ENCODE measurements at places on chromosomes 13 and 19.

DNA sequence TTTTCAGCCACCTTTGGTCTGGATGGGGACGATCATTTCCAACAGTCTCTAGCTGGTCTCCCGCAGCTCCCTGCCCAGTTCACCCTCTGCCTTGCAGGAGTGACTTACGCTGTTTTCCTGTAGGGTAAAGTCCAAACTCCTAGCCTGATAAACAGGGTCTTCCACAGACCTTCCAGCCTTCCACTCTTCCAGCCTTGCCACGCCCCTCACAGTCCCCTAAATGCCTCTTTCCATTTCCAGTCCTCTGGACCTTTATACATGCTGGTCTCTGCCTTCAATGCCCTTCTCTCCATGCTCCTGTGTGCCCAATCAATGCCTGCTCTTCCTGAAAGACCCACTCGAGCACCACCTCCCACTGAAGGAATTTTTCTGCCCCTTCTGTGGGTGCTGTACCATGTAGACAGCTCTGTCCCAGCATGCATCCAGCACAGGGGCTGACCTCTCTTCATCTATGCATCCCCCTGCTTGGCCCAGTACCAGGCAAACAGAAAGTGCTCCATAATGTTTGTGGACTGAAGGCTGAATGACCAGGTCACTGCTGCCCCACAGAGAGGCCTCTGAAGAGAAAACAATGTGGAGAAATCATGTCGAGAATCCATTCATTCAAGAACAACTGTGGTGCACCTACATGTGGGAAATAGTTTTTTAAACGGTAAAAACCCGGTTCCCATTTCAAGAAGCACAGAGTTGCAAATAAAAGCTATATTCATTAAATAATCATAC, 4.6 kb downstream of the ATP7B start:
- no peak for DNase-seq

DNA sequence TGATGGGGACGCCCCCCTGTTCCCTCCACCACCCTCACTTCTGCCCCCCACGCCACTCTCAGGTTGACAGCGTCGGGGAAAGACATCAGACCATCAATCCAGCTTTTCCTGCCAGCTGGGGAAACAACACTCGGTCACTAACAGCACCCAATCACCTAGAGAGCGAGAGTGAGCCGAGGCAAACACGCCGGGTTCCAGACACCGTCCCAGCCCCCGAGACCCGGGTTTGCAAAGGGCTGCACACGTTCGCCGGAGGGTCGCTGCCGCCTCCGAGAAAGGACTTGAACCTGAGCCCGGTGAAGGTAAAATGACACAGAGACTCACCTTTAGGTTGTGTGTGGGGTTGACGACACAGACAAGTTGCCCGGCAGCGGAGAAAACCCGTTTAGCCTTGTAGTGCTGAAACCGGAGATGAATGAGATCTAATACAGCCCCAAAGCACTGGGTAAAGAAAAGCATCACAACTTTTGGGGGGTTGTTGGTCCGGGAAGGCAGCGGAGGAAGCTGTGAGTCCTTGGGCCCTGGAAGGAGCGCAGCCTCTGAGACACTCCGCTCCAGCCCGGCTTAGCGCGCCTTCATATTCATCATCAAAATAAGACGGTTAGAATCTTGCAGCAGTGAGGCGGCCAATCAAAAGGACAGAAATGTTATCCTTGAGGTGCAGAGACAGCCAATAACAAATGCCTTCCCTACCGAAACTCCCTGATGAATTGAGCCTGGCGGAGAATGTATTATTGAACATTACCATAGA, at the start of gene SIAH3:
SIAH3 (minus strand) TSS at position 583 of the 751 bp plus-strand sequence; CDS start at position 459, 124 bp downstream.
- DNase-seq: peak; percentile 10

DNA sequence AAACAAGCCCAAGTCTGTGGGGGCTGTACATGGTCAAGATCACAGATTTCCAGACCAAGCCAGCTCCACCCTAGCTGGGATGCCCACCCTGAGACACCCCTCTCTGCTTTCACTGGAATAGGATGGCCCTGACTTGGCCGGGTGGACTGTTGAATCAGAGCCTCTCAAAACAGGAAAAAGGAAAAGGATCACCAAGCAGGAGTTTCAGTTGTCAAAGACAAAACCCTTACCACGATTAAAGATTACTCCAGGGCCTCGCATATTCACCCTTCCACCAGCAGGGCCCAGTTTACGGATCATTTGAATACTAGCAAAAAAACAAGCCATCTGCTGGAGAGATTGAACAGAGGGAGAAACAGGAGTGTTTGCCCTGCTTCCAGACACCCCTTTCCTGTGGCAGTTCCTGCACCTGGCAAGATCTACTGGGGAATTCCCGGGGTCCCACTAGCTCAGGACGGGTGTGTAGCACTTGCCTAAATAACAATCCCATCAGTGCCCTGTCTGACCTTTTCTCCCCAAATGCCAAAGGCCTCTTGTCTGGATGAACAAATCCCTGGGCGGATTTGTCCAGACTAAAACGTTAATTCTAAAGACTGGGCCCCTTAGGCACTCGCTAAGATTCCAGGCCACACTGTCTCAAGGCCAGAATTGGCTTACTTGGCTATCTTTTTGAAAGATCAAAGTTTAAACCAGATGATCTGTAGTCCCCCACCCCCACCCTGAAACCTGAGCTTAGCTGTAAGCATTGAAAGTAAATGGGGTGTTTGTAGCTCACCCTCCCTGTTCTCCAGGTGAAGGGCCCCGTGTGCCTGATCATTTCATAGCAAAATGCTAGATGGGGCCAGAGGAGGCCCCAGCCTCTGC, 38.4 kb downstream of the ACTN4 start:
- DNase-seq: no peak

- no peak for DNase-seq
Measured at GRCh38 chr13:62033934-62034333, 618.3 kb upstream of the PCDH20 start.

DNA sequence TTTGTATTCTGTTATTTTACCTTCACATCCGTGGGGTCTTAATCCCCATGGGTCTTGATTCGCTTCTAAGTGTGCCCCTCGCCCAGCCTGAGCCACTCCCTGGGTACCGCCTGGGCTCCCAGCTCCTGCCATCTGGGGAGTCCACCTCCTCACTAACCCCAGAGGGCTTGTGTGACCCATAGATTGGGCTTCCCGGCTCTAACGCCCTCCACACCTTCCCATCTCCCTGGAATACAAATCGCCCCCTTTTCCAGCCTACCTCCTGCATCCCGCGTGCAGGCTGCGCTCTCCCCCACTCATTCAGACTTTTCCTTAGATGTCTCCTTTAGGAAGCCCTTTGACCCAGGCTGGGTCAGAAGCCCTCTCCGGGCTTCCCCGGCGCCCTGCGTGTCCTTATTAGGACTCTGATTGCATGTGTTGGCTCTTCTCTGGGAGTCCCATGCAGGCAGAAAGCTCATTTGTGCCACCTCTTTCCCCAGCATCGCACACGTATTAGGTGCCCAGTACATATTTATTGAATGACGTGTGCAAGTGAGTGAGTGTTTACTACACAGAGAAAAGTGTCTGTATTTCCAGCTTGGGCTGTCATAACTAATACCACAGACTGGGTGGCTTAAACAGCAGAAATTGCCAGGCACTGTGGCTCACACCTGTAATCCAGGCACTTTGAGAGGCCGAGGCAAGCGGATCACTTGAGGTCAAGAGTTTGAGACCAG, 757 bp downstream of the CCDC124 start:
- no peak for DNase-seq

DNA sequence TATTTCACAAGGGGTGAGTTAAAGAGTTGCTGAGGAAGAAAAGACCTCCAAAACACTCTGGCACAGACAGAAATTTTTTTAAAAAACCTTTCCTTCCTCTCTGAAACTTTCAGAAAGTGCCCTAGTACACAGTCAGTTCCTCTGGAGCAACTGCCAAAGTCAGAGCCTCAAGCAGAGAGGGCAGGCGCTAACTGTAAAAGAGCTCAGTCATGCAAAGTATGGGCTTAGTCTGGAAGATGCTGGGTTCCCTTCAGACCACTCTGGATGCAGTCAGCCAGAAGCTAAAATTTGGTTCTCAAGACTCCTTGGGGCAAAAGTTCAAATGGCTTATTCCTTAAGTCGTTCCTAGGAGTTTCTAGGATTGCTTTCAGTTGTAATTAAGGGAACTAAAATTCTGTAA, 671.6 kb downstream of the PCDH9 start:
- no peak for DNase-seq

DNA sequence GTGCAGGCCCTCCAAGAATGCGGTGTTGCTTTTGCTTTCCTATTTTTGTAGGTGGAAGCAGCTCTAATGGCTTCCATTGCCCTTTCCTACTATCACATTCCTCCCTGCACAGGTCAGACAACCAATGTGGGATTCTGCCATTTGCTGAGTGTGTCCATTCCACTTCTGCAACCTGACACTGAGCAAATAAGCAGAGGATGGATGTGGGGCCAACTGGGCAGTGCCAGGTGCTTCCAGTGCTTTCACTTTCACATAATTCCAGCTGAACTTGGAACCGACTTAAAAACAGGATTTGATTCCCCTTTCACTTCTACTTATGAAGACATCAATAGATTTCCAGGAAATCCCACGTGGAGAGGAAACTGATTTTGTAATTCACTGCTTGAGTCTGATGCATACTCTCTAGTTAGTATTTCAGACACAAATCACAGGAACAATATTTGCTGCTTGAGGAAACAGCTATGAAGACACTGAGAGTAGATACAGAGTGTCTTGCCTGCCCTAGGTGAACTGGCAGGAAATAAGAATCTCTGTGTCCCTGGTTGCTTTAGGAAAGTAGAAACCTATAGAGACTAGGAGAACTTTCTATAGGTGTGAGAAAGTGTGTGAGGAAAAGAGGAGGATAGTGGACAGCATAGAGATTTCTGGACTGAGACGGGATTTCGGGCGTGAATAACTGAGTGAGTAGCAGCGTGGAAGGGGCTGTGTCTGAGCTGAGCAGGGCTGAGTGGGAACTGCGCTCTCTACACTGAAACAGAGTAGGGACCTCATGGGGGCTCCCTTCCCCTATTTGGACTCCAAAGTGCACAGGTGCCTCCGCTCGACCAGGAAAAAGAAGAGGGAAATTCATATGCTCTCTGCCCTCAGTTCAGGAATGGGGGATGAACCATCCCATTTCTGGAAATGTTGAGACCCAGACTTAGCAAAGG, 22.5 kb downstream of the LGALS16 start:
- DNase-seq: no peak

- DNase-seq: no peak
Measured at GRCh38 chr13:50195045-50195444, 179.8 kb downstream of the KCNRG start.

GRCh38 chr19:4730740-4731171, 7.1 kb upstream of the DPP9 start:
- DNase-seq: peak; percentile 46

DNA sequence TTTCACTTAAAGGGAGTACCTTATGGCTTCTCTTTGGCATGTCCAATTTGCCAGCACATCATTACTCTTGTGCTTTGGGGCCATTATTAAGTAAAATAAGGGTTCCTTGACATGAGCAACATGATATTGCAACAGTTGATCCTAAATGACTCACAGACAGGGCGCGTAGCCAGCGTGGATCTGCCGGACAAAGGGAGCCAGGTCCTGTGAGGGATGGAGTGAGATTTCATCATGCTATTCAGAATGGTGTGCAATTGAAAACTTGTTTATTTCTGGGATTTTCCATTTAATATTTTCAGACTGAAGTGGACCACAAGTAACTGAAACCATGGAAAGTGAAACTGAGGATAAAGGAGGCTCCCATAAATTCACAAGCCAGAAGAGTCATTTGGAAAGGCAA, 48.6 kb upstream of the WASF3 start:
- DNase-seq: no peak

DNA sequence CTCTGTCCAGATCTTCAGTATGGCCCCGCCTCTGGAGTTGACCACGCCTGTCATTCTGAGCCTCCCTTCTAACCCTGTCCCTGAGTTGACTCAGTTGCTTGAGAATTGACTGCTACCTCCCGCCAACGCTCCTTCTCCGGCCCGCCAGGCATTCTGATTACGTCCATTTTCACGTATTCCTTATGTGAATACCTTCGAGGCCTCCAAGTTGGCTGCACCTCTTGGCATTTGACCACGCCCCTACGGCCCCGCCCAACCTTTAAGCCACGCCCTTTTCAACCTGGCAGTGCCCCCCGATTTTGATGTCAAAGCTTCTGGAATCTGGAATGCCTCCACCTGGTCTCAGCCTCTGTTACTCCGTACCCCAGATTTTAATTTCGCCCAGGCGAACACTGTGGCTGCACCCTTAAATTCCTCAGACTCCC, 1.7 kb upstream of the EML2 start:
- DNase-seq: no peak

DNA sequence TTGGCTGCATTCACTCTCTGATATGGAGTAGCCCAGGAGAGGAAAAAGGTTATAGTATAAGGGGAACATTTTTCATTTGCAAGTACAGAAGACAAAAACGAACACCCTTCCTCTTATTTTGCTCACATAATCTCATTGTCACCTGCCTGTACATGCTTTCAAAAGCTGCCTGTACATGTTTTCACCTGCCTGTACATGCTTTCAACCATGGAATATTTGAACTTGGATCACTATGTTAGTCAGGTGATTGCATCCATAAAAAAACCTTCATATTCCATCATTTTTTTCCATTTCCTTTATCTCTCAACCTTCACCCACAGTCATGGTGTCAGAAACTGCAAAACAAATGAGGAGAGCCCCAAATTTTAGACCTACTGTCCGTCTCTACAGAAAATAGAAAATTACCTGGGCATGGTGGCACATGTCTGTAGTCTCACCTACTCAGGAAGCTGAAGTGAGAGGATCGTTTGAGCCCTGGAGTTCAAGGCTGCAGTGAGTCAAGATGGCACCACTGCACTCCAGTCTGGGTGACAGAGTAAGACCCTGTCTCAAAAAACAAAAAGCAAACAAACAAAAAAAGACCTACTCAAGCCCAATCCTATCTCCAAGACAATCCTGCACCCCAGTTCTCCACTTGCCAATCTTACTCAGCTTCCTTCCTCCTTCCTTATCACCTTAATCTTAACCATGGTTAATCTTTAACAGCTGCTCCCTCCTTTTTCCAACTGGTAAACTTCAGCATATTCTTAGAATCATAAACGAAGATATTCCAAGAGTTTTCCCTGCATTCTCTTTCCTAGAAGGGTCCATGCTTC, 11.6 kb downstream of the IGFL2 start:
- no peak for DNase-seq

DNA sequence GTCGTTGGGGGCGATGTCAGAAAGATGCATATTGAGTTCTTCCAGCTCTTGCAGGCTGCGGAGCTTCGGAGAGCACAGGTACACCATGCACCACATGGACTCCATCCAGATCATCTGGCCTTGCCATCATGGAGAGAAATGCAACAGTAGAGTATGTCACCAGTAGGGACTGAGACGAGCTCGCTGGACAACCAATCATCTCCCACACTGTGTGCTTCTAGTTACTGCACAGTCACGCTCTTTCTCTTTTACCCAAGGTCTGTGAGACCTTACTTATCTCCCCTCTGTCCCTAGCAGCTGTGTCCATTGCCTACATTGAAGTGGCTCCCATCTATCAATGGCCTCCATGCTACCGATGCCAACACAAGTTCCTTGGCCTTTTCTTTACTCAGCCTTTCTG, 90.5 kb downstream of the C13orf42 start:
- no peak for DNase-seq

GRCh38 chr13:75715601-75716523, 79.7 kb downstream of the LMO7 start:
- DNase-seq: no peak

- no peak for DNase-seq
Measured at GRCh38 chr13:45691667-45692066, 10.5 kb upstream of the CBY2 start.
